ENCODE measurements at places on chromosomes 11 and 22. TPM values are rescaled to one million over a fixed set of nuclear protein-coding genes. Genes with fewer than 3 reads are reported as not detected.

- peak; percentile 44 for DNase-seq
These were observed 45.0 kb upstream of the SLC1A2 start for GRCh38 chr11:35464308-35464707.

GRCh38 chr11:115326526-115326925 is 177.7 kb downstream of the CADM1 start:
- DNase-seq: no peak

DNA sequence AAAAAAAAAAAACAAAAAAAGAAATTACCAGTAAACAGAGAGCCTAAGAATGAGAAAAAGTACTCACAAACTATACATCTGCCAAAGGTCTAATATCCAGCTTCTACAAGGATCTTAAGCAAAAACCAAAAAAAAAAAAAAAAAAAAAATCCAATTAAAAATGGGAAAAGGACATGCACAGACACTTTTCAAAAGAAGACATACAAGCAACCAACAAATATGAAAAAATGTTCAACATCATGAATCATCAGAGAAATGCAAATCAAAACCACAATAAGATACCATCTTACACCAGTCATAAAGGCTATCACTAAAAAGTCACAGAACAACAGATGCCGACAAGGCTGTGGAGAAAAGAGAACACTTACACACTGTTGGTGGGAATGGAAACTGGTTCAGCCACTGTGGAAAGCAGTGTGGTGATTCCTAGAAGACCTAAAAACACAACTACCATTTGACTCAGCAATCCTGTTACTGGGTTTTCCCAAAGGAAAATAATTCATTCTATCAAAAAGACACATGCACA is 18.3 kb downstream of the MS4A6A start:
- DNase-seq: peak; percentile 13

DNA sequence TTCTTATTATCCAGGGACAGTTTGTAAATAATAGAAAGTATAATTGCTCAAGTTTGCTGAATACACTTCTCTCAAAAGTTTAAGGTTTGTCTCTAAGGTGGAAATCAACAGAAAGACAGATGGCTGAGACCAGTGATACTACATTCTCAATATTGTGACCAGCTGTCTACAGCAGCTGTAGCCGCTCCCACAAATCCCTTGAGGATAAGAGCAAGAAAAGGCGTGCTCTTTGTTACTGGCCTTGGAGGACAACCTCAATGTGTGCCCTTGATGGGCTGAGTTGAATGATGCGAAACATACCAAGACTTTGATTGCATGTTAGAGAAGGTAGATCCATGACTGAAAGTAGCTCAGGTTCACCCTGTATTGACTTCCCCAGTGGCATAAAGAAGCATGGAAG is 6.1 kb downstream of the OR6M1 start:
- no peak for DNase-seq

DNA sequence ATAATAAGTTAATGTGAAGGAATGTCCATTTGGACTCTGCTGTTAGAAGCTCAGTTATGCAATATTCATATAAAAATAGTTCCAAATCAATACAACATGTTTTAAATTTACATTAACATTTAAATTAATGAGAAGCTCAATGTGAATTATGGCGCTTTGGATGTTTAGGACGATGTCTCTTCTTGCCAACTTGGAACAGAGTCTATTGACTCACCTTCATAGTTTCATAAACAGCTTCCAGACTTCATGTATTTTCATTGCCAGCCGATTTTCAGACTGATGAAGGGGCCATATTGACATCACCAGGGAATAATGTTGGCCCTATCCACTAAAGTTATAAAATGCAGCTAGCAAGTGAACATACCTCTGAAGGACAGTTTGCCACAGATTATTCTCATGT is 1136.2 kb downstream of the LRRC4C start:
- DNase-seq: no peak

DNA sequence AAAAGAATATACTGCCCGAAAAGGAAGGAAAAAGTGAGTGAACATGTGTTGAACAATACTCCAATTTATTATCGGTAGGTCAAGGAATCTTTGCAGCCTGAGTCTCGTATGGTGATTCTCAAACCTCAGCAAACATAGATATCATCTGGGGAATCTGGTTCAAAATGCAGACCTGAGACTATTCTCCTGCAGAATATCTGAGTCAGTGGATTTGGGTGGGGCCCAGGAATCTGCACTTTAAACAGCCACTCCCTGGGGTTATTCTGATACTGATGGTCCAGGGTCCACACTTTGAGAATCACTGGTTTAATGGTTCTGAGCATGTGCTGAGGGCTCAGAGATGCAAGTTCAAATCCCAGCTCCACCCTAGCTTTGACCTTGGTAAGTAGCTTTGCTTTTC is 53.6 kb upstream of the GRK3 start:
- DNase-seq: no peak

Gene MRGPRE
- total RNA-seq: not detected

Gene GRIA4
- total RNA-seq: not detected

GRCh38 chr11:100778166-100778785 is 91.2 kb downstream of the ARHGAP42 start:
- DNase-seq: no peak

- DNase-seq: peak; percentile 56
These were observed 1.4 kb upstream of the GGA1 start for GRCh38 chr22:37607010-37607934.

- DNase-seq: no peak
These were observed 31.0 kb upstream of the RFPL3 start for GRCh38 chr22:32326647-32327046.

DNA sequence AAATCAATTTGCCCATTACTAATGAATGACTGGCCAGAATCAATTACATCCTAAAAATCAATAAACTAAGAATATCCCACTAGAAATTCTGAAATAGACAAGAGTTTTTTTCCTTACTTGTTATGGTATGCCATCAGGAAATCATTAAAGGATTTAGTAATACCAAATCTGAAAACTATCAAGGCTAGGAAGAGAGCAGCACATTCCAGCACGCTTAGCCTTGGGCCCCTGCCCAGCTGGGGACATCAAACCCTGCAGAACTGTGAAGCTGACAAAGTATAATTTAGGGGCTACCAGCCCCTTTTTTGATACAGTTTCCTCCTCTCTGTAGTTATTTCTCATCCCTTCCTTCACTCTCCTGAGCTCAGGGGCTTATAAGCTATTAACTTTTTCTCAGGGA is 247.8 kb upstream of the ZC3H12C start:
- DNase-seq: no peak

Gene NPAS4
- not detected for total RNA-seq

- DNase-seq: no peak
These were observed 5.2 kb upstream of the SLC43A3 start for GRCh38 chr11:57432149-57432561.

Gene SCGB1C1
- not detected for total RNA-seq

- DNase-seq: no peak
These were observed 40.2 kb downstream of the HTR3A start for GRCh38 chr11:114015117-114015516.

DNA sequence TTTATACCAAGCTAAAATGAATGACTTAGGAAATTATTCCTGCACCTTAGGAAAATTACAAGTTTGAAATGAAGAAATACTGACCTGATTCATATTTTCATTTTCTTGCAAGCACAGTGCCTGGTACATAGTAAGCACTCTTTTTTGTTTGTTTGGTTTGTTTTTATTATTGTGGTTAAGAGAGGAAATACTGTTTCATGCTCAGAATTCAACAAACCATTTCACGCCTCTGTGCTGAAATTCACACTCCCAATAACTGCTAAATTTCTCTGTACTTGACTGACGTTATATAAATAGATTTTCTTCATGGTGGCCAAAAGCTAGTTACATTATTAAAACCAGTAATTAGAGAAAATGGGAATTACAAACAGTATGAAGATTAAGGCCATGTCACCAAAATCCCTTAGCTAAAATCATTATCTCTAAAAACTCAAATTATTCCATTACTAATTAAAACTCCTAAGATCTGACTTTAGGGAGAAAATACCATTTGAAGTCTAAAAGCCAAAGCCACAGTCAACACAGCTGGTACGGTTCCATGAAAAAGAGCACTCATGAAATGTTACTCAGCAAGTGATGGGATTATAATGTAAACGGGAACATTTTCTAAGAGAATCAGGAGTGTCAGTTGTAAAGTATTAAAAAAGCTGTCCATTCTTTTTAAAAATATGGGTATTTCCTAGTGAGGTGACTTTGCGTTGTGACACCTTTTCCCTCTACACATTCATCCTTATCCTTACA is 77.8 kb upstream of the DDI1 start:
- no peak for DNase-seq
